ENCODE measurements at places on chromosomes 4 and X.

- no peak for DNase-seq
These were observed 73.7 kb upstream of the H2AZ1 start for GRCh38 chr4:100023800-100024199.

GRCh38 chr4:26953366-26953765, 92.7 kb downstream of the STIM2 start:
- no peak for DNase-seq

DNA sequence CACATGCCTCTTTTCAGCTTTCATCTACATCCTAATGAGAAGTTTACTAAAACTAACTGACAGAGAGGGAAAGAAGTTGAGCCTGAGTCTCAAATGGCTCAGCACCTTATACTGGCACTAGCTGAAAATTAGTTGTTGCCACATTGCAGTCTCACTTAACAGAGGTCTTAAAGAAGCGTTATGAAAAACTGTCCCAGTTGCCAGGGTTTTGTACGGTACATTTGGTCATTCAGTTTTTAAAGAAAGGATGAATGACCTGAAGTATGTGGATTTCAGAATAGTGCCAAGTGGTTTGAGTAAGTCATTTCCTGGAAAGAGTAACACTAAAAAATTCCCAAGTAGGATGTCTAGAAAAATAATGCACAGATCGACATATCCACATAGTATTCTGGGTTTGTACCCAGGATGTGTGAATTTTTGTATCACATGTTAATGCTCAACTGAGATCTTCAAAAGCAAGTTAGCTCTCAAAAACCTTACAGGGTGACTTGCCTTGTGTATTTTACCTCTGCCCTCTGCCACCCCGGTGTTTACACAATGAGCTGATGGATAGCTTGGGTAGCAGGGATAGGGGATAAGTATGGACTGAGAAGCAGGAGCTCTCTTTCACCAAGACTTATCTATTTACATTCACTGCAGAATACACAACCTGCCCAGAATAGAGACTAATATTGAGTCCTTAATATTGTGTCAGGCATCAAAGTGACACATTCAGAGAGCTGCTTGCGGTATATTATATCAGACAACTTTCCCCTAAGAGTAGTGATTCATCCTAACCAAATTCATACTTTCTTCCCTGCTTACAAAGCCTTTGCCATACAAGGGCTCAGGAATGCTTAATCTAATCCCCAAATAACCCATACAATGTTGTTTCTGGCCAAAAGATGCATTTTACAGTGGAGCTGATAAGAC, 1075.7 kb upstream of the PABPC4L start:
- DNase-seq, result no peak

- DNase-seq, result no peak
These were observed 147.2 kb downstream of the GLRA3 start for GRCh38 chr4:174681723-174682300.

DNA sequence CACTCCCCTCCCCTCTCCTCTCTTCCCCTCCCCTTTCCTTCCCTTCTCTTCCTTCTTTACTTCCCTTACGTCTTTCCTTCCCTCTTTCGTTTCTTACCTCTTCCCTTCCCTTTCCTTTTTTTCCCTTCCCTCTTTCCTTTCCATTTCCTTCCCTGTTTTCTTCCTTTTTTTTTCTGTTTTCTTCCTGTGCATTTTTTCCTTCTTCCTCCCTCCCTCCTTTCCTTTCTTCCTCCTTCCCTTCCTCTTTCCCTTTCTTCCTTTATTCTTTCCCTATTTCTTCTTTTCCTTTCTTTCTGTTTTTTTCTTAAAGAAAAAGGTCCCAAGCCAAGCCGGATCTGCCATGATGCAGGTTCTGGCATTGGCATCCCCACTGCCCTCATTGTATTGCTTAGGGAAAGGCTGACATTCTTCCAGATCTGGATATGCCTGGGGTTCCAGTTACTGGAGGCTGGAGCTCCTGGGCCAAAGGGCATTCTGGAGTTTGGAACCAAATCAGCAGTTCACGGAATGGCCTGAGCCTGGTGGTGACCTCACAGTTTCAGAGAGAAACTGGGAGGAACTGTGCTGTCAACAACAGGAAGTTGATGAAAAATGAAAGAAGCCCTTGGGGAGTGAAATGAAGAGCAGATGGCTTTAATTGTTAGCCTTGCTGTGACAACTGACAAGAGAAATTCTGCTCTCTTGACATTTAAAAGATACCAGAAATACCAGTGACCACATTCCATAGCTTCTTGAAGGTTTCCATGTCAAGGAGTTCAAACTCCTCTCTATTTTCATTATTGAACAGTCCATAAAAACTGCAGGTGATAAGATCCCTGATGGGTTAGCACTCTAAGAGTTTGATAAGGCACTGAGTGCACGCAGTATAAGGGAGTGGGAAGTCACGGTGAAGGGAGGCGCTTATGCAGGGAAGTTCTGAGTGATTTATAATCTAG, 622.1 kb downstream of the SPRY1 start:
- no peak for DNase-seq

DNA sequence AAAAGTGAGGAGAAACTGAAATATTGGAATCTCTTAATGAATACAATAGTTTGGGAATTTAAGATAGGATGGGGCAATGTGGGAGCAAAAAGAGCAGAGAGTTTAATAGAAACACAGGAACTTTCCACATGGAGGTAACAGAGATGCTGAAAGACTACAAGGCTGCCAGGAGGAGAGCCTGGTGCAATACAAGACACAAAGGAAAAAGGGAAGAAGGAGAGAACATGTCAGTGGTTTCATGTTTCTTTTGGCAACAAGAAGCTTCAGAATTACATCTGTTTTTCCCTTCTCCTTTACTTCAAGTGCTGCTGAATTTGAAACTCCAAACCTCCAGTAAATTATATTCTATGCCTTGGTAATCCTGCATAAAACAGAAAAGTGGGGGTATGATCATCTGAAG, 474.3 kb downstream of the FAT4 start:
- no peak for DNase-seq

- peak; percentile 71 for DNase-seq
These were observed 52.3 kb downstream of the SEPSECS start for GRCh38 chr4:25107827-25108516.

DNA sequence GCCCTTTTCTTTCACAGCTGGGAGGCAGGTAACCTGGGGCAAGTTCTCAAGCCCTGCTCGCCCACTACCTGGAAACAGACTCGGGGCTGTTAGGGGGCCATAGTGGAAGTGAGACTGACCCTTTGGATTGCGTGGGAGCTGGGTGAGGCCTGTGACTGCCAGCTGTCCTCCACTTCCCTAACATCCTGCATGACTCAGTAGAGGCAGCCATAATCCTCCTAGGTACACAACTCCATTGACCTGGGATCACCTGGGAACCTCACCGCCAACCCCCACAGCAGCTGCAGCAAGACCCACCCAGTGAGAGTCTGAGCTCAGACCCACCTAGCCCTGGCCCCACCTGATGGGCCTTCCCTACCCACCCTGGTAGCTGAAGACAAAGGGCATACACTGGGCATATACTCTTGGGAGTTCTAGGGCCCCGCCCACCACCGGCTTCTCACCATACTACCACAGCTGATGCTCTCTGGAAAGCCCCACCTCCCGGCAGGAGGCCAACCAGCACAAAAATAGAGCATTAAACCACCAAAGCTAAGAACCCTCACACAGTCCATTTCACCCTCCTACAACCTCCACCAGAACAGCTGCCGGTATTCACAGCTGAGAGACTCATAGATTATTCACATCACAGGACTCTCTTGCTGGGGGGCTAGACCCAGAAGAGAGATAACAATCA, 61.1 kb upstream of the DCTD start:
- no peak for DNase-seq

DNA sequence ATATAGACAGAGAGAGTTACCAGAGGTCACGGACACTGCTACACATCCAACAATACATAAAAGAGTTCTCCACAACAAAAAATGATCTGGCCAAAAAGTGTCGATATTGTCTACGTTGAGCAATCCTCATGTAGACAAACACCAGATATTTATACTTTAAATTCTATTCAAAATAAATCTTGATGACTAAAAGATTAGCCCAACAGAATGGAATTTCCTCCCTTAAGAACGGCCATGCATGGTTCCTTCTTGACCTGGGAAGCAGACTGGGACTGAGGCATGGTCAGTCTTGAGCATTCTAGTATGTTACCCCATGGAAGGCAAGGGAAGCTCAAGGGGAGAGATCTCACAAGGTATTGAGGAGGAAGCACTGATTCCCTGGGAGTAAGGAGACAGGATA, 43.5 kb downstream of the LHFPL1 start:
- DNase-seq, result no peak

- DNase-seq, result no peak
These were observed 12.9 kb upstream of the ZCCHC4 start for GRCh38 chr4:25299476-25300203.

DNA sequence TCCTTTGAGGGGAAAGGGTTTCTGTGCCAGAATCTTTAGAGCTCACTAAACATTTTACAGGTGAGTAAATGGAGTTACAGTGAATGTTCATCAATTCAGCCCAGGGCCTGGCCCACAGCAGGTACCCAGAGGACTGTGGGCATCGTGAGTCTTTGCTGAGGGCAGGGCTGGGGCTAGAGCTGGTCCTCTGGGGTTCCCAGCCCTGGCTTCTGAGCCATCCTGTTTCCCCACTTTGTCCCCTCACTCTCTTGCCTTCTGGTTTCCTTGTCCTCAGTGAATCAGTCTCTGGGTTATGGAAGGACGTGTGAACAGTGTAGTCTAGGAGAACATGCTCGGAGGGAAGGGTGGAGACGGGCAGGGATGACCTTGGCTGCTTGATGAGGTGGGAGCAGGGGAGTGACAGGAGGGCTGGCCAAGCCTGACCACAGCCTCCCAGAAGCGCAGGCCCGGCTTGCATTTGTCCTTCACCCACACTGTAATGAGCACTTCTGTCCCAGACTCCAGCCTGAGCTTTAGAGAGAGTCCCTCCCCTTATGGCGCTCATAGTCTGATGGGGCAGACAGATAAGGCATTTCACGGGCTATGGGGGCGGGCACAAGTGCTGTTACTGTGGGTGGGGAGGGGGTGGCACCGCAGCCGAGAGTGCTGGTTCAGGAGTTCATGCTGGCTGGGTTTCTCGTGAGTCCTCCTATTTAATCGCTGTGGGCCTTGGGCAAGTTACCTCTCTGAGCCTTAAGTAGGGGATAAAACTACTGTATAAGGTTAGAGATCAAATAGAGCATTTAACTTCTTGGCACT, 17.3 kb downstream of the TBC1D14 start:
- DNase-seq, result no peak

DNA sequence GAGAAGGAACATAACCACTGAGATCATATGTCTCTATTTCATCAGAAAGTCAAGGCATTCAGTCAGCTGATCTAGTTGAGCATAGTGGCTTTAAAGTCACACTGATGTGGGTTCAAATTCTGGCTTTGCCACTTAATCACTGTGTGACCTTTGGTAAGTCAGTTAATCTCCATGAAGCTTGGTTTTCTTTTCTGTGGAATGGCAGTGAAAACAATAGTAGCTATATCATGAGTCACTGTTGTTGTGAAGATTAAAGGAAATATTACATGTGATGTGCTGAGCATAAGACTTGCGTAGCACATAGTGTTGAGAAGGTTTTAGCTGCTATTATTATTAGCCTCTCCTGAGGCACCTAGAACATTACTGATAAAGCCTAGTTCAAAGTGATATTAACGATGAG, 242.2 kb downstream of the FMR1NB start:
- DNase-seq, result no peak

GRCh38 chr4:189177130-189177529, 763.5 kb upstream of the FRG1 start:
- DNase-seq, result no peak

DNA sequence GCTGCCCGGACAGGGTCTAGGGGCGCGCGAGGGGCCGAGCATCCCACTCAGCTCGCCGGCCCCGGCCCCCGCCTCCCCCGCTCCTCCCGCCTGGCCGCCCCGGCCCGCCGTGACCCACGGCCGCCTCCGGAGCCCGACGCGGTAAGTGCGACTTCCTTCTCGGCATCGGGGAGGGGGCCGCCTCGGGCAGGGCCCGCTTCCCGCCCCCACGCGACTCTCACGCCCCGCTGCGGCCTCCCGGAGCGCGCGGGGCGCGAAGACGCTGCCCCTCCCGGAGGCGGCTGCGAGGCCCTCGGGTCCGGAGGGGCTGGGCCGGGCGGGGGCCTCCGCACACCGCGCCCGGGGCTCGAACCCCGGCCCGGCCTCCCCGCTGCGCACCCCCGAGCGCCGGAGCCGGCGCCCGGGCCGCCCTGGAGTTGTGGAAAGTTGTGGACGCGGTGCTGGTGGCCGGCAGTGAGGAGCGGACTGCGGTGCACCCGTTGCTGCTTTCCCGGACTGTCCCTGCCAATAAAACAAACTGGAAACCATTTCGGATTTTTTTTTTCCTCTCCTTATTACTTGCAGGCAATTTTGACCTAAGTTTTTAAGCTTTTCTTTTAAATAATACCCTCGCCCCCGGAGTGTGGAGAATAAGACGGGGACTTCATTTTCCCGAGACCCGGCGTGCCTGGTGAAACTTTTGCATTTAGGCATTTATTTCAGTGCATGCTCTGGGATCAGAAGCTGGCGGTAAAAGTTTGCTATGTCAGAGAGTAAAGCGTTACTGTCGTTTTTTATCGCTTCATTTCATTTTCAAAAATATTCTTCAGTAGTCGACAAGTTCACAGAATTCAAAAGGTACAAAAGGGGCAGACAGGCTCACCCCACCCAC, 13.0 kb upstream of the TMEM156 start:
- DNase-seq, result peak; percentile 36

- DNase-seq, result no peak
These were observed 222.1 kb downstream of the TACR3 start for GRCh38 chr4:103497692-103498091.

GRCh38 chr4:56692576-56692975, 11.5 kb upstream of the HOPX start:
- peak; percentile 67 for DNase-seq

GRCh38 chr4:48899950-48900349, 6.6 kb downstream of the OCIAD2 start:
- DNase-seq, result no peak

- no peak for DNase-seq
These were observed 77.6 kb downstream of the ARHGAP6 start for GRCh38 chrX:11588097-11588496.

DNA sequence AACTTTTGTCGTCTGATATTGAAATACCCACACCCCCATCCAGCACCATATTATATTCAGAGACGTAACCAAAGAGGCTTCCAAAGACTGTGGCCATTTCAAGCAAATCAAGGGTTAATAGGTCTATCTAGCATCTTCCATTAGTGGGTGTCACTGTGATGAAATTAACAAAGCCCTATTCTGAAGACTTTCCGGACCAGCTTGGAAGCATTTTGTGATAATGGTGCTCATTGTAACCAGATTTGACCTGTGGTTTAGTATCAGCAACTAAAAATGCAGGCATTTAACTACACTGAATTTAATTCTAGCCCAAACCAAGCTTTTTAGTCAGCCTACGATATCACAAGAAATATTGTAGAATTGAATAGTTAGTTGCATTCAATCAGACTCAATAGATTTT, 309.7 kb upstream of the TENM3 start:
- DNase-seq, result no peak

DNA sequence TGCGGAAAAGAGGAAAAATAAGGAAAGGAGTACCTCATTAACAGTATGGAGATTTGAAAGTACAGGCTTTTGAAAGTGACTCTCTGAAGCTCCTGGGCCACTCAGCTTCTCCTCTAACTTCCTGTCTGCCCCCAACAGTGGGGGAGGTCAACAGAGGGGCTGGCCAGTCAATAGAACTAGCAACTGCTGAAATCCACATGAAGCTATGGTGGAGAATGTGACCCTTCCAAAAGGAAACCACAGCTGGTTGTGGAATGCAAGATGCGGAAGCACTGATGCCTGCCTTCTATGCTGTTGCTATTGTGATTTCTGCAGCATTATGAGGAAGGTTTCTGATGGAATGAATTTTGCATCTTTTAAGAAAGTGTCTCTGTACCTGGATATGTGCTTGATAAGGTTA, 2.4 kb downstream of the CORIN start:
- DNase-seq, result no peak

GRCh38 chrX:153460826-153461225, 9.6 kb downstream of the HAUS7 start:
- DNase-seq, result peak; percentile 77
